ENCODE measurements at places on chromosomes 16 and 17.

DNA sequence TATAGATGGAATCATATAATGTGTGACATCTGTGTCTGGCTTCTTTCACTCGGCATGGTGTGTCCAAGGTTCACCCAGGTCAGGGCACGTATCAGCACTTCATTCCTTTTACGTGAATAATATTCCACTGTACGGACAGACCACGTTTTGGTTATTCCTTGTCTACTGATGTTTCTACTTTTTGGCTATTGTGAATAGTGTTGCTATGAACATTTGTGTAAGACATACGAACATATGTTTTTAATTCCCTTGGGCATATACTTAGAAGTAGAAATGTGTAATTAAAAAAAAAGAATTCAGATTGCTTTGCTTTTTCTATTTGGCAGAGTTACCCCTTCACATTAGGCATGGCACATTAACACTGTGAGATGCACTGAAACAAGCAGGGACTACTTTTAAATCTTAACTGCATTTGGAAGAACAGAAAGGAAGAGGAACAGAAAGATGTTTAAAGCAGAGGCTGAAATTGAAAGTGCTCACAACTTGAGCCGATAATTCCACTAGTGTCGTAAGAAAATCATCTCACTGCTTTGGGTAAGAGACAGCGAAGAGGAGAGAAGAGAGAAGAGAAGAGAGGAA, 105.3 kb downstream of the VPS53 start:
- no peak for DNase-seq

DNA sequence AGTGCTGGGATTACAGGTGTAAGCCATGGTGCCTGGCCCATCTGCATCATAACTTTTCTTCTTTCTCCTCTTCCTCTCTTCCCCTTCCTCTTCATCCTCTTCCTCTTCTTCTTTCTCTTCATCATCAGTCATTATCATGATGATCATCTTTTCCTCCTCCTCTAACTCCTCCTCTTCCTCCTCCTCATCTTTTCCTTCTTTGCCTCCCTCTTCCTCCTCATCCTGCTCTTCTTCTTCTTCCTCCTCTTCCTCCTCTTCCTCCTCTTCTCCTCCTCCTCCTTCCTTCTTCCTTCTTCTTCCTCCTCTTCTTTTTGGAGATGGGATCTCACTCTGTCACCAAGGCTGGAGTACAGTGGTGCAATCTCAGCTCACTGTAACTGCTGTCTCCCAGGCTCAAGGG, 62.5 kb downstream of the SOCS1 start:
- no peak for DNase-seq

GRCh38 chr17:39582658-39583057, 25.1 kb downstream of the NEUROD2 start:
- no peak for DNase-seq

DNA sequence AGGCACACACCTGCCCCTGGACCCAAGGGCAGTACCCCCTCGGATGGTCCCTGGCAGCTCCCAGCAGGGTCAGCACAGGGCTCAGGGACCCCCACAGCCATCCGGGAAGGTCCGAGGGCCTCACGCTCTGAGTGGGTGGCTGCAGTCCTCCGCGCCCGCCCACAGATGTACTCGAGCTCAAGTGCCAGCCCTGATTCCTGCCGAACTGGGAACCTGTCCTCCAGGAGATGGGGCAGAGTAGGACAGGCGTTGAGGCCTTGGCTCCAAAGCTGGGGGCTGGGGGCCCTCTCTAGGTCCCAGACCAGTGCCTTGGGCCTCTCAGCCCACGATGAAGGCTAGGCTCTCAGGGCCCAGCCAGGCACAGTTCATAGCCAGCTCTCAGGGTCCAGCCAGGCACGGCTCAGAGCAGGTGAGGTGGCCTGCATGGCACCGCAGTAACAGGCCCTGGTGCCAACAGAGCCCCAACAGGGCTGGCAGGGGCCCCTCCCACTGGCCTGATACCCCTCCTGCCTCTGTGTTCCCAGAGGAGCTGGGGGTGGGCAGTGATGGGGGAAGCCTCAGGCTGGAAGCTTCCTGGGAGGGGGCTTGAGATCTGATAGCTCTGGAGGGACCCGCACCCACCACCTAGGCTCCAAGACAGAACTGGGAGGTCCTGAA, 35.5 kb upstream of the PVALEF start:
- DNase-seq = no peak

- no peak for DNase-seq
Measured at GRCh38 chr17:41814195-41814594, 1.4 kb downstream of the FKBP10 start.

GRCh38 chr17:60134396-60135150, 15.2 kb upstream of the CA4 start:
- no peak for DNase-seq

DNA sequence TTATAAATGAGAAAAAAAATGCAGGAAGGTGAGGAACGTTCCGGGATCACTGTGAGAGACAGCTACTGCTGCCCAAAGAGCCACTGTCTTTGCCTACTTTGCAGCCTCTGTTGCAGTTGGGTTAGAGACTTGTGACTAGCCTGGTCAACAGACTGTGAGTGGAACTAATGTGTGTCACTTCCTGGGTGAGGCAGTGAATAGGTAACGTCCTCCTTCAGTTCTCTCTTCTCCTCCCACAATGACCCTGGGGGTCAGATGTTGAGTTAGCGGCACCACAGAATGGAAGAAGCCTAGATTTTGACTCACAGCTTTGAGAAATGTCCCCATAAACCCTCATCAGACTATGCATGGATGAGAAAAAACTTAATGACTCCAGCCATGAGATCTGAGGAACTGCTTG, 5.2 kb downstream of the C16orf46 start:
- no peak for DNase-seq

DNA sequence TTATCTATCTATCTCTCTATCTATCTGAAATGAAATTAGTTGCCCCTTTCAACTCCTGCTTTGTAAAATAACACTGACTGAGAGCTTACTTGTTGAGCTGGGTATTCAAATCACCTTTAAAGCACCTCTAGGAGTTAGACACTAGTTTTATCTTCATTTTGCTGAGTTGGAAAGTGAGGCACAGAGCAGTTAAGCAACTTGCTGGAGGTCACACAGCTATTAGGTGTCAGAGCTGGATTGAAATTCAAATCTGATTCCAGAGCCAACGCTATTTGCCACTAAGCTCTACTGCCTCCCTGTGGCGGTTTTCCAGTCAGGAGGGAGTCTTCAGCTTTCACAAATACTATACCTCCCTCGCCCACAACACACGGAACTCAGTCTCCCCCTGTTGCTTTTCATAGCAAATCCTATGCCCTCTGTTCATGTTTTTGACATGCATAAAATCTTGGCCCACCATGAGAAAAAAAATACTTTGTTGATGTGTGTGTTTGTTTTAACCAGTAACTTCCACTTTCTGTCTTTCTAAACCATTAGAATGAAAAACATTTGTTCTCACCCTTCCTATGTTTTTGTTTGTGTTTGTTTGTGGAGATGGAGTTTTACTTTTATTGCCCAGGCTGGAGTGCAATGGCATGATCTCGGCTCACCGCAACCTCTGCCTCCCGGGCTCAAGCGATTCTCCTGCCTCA, 74.8 kb upstream of the SMURF2 start:
- no peak for DNase-seq

GRCh38 chr16:27318392-27319256, 4.8 kb downstream of the IL4R start:
- no peak for DNase-seq

DNA sequence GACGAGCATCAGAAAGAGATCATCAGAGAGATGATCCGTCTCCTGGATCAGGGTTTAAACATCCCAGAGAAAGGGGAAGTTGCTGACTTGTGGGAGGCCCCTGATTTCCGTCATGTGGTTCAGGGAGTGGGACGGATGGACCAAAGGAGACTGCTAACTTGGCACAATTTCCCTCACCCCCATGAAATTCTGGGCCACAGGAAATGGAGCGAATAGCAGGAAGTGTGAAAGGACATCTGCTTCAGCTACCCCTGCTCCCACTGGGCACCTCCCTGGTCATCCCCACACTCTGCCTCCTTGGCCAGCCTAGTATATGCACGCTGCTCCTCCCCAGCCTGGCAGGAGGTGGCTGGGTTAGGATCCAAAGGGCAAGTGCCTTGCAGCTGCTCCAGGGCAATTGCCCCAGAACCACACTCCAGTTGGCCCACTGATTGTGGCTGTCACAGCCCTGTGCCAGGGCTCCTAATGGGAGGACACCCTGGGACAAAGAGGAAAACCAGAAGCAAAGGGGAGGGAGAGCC, 1.3 kb downstream of the ARRB2 start:
- no peak for DNase-seq
